ENCODE measurements at places on chromosomes 6 and 20.
A peak's percentile ranks its signal among the peaks of the same experiment; 100 is the strongest.

GRCh38 chr6:153583685-153584084, 452.6 kb upstream of the RGS17 start:
- DNase-seq, result no peak

- DNase-seq, result no peak
These were observed 570.4 kb upstream of the GJE1 start for GRCh38 chr6:141562186-141562811.

DNA sequence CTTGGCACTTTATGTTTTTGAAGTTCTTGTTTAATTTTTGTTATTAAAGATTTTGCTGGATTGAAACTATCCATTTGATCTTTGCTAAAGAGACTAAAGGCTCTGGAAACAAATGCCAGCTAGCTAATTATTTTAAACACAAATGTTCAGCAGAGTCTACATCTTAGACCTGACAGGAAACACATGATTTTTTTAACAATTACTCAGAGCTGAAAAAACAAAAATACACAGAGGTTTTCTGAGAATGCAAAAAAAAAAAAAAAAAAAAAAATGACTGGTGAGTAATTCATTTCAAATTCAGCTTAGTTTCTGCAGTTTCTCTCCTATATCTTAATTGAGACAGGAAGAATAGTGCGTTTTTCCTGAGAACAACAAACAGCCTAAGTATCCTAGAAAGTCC, 448.0 kb downstream of the TENT5A start:
- DNase-seq, result no peak

GRCh38 chr6:16222826-16223225, 15.6 kb upstream of the GMPR start:
- DNase-seq, result no peak

DNA sequence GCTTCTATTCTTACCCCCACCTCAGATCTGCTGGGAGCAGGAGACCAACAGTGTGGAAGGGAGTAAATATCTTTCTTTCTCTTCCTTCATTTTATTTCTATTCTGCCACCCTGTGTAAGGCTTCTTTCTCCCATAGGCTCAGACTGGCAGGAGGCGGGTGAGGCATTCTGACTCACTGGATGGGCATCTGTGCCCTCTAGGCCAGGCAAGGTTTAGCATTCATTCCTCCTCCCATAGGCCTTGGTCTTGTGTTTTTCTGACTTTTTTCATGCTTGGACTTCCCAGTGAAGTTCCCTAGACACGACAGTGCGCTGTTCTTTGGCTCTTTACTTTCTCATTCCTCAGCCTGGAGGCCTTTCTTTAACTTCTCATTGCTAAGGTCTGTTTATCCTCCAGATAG, 235.2 kb downstream of the SYNE1 start:
- no peak for DNase-seq

DNA sequence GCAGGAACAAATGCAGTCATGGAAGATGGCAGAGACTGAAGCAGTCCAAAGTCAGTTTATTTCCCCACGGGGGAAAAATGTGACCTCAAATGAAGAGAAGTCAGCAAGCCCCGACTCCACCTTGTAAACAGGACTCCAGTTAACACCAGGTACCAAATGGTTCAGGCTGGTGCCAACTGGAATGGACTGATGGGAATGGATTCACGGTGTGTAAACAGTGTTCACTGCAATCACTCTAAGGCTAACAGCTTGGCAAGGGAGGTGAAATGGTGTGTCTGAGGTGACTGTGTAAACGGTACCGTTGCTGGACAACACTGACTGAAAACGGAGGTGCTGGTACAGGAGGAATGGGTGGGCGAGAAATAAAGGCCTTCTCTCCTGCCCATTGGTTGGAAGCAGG, 12.0 kb downstream of the PLAGL2 start:
- DNase-seq, result no peak

GRCh38 chr6:161407581-161407980, 133.7 kb upstream of the AGPAT4 start:
- DNase-seq, result no peak

- DNase-seq, result no peak
These were observed 345.9 kb downstream of the TAF4 start for GRCh38 chr20:61719691-61720347.

DNA sequence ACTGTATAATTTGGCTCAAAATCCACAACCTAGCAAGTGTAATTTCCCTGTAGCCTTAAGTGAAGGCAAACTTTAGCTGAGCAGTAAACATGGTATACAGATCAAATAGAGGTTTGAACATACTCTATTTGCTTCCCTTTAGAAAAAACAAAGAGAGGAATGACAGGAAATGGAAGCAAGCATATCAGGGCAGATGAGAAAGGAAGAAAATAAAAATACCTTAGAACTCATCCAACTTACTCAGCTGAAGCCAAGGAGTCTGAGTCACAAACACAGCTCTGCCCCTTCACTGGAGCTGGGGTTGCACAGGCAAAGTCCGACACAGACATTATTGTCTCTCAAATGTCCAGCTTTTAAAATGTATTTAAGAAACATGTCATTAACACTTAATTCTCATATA, 379.9 kb upstream of the IRAK1BP1 start:
- no peak for DNase-seq

- peak; percentile 31 for DNase-seq
These were observed 4.1 kb downstream of the TRDN start for GRCh38 chr6:123632641-123633040.

DNA sequence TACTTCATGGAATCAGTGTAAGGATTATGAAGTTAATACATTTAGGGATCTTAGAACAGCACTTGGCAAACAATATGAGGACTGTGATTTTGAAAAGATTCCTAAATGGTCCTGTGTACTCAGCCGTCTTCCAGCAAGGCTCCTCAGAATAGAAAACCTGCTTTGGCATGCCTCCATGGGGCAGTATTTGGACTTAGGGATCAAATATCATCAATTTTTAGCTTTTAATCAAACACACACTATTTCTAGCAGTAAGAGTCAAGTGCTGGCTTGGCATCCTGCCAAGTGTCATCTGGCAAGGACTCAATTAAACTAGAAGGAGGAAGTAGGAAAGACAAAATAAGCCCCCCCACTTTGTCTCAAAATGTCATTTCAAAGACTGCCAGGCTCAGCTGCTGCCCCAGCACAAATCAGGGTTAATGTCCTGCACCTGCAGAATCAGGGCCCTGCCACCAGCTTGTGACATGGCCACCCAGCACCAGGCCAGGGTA, 40.8 kb downstream of the IYD start:
- DNase-seq, result no peak

GRCh38 chr6:48086187-48086586, 24.8 kb downstream of the PTCHD4 start:
- no peak for DNase-seq

DNA sequence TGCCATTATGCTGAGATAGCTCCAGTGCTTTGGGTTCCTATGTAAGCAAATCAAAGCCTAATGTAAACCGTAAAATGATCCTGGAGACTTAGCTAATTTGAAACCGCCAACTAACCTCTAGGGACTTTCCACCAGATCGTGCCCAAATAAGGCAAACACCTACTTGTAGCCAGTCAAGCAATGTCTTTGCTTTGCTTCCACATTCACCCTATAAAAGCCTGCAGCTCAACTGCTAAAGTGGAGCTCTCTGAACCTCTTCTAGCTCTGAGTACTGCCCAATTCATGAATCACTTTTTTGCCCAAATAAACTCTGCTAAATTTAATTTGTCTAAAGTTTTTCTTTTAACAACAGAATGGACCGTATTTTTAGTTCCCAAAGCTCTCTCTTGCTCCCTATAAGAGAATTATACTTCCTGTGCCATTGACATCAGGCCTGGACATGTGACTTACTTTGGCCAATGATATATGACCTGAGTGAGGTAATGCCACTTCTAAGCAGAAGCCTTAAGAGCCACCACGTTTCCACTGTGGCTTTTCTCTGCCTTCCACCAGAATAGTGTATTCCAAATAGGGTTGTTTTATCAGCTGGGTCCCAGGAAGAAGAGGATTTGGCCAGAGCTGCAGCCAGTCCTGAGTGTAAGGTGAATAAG, 34.8 kb upstream of the PSMF1 start:
- no peak for DNase-seq

All from DMS 273 treated with DMSO at 0.1 percent for 48 hours (cell line).